ENCODE measurements at places on chromosomes 3 and 15. TPM values are rescaled to one million over a fixed set of nuclear protein-coding genes. Genes with fewer than 3 reads are reported as not detected.
A peak's percentile ranks its signal among the peaks of the same experiment; 100 is the strongest.

GRCh38 chr15:48671103-48672022 lies 25.9 kb upstream of the FBN1 start:
- no peak overlapping the region for H3K27ac ChIP-seq
- H3K4me1 ChIP-seq = no peaks in the 10 kb centered on the region
- peaks cover 2% of the 10 kb centered on the region for H3K27me3 ChIP-seq
- H3K36me3 ChIP-seq = no peaks in the 10 kb centered on the region
- no peak overlapping the region for H3K4me3 ChIP-seq

DNA sequence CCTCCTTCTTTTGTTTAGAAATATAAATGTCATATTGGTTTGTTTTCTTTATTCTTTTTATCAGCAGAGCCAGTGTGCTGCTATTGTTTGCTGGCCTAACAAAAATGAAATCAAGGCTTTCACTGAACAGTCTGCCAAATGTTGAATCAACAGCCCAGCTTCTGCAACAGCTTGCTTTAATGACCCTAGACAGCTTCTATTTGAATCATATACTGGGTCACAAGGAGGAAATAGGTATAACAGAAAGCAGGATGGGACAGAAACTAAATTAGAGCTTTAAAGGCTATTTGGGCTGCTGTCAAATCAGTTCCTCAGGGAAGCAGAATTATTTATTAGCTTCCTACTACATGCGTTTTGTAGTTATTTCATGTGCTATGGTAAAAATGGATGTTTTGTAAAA lies 12.1 kb upstream of the DNAJC13 start:
- DNase-seq = no peak
- H3K27me3 ChIP-seq = peaks cover 14% of the 10 kb centered on the region
- H3K36me3 ChIP-seq = no peaks in the 10 kb centered on the region
- H3K4me1 ChIP-seq = no peaks in the 10 kb centered on the region

- no peak overlapping the region for H3K27ac ChIP-seq
- H3K4me1 ChIP-seq = no peaks in the 10 kb centered on the region
- H3K4me3 ChIP-seq = no peak overlapping the region
- H3K27me3 ChIP-seq = no peaks in the 10 kb centered on the region
- DNase-seq = no peak
- peaks cover 9% of the 10 kb centered on the region for H3K36me3 ChIP-seq
Observed at GRCh38 chr3:11447584-11448200, 175.5 kb downstream of the ATG7 start.

- H3K27me3 ChIP-seq = peaks cover 13% of the 10 kb centered on the region
- H3K4me1 ChIP-seq = peaks cover 38% of the 10 kb centered on the region
- DNase-seq = no peak
- no peaks in the 10 kb centered on the region for H3K36me3 ChIP-seq
- no peak overlapping the region for H3K4me3 ChIP-seq
- no peak overlapping the region for H3K27ac ChIP-seq
Observed at GRCh38 chr3:39271363-39271914, 8.4 kb downstream of the CX3CR1 start.

Gene LDHAL6B
- not detected for total RNA-seq

Gene UNC13C
- not detected for total RNA-seq

- H3K36me3 ChIP-seq = peaks cover 69% of the 10 kb centered on the region
- no peak overlapping the region for H3K4me3 ChIP-seq
- no peak for DNase-seq
- H3K27me3 ChIP-seq = no peaks in the 10 kb centered on the region
Observed at GRCh38 chr15:74628199-74628598, 12.6 kb downstream of the CLK3 start.

Gene CASR
- total RNA-seq = not detected

Gene HYAL1
- 0.16 TPM for total RNA-seq

Gene KCNAB1
- 0.08 TPM for total RNA-seq

- H3K4me3 ChIP-seq = no peak overlapping the region
- H3K27me3 ChIP-seq = no peaks in the 10 kb centered on the region
- peaks cover 5% of the 10 kb centered on the region for H3K4me1 ChIP-seq
- H3K36me3 ChIP-seq = peaks cover 14% of the 10 kb centered on the region
Observed at GRCh38 chr3:42128526-42128925, 37.4 kb downstream of the TRAK1 start.

- H3K27ac ChIP-seq = no peak overlapping the region
- peaks cover 41% of the 10 kb centered on the region for H3K27me3 ChIP-seq
- no peak for DNase-seq
- H3K4me3 ChIP-seq = no peak overlapping the region
- H3K36me3 ChIP-seq = no peaks in the 10 kb centered on the region
Observed at GRCh38 chr3:155748611-155749365, 3.9 kb upstream of the PLCH1 start.

- no peaks in the 10 kb centered on the region for H3K27me3 ChIP-seq
- no peak for DNase-seq
- no peak overlapping the region for H3K4me3 ChIP-seq
- H3K4me1 ChIP-seq = no peaks in the 10 kb centered on the region
- no peak overlapping the region for H3K27ac ChIP-seq
- no peaks in the 10 kb centered on the region for H3K36me3 ChIP-seq
Observed at GRCh38 chr3:85603378-85603777, 644.6 kb downstream of the CADM2 start.

- no peak overlapping the region for H3K4me3 ChIP-seq
- no peak overlapping the region for H3K27ac ChIP-seq
- peaks cover 30% of the 10 kb centered on the region for H3K4me1 ChIP-seq
- H3K36me3 ChIP-seq = no peaks in the 10 kb centered on the region
- no peaks in the 10 kb centered on the region for H3K27me3 ChIP-seq
Observed at GRCh38 chr3:12194669-12195161, 36.0 kb upstream of the TIMP4 start.

GRCh38 chr3:135412475-135412874 lies 553.1 kb upstream of the PPP2R3A start:
- no peaks in the 10 kb centered on the region for H3K27me3 ChIP-seq
- no peaks in the 10 kb centered on the region for H3K4me1 ChIP-seq
- no peak for DNase-seq

DNA sequence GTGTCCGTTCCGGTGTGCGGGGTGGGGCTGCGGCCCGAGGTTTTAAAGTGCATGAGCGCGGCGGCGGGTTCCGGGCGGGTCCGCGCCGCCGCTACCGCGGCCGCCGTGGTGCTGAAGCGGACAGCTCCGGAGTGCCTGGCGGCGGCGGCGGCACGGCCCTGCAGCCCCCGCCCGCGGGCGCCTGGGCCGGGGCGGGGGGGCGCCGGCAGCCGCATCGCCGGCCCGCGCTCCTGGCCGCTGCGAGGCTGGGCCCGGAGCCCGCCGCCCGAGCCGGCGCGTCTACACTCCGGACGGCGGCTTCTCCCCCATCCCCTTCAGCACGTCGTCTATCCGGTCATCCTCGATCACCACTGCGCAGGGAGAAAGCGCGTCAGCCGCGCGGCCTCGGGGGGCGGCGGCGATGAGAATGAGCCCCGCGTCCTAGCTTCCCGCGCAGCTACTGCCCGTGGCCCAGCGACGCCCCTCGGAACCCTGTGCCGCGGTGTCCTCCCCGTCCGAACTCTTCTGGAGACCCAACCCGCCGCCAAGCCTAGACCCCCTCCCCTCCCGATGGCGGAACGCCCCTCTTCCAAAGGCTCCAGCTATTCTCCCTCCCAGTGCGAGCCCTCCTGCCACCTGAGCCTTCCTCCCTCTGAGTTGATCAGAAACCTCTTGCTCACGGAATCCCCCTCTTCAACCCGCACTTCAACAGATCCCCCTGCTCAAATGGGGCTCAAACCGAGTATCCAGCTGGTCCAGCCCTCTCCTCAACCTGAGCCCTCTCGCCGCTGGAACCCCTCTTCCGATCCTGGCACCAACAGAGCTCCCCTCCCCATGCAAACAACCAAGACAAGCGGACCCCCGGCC lies 1.3 kb downstream of the CAMK2N2 start:
- H3K27me3 ChIP-seq = peaks cover 29% of the 10 kb centered on the region
- peaks cover 12% of the 10 kb centered on the region for H3K36me3 ChIP-seq
- DNase-seq = peak; percentile 49

DNA sequence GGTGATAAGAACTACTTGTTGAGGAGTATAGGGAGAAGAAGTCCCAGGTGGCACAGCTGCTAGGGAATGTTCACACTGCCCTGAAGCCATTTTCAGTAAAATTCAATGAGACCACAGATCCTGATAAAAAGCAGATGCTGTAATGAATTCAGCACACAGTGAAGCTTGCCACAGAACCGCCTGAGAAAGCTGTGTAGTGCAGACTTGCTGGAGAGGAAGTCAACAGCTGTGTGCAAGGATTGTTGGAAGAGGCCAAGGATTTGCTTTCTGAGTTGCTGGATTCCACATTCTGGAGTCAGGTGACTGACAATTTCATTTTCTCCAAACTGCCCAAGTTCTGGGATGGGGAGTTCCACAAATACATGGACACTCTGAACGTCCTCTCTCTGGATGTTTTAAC lies 70.9 kb downstream of the ANP32A start:
- no peak overlapping the region for H3K4me3 ChIP-seq
- peaks cover 5% of the 10 kb centered on the region for H3K4me1 ChIP-seq
- no peak overlapping the region for H3K27ac ChIP-seq
- H3K36me3 ChIP-seq = no peaks in the 10 kb centered on the region
- H3K27me3 ChIP-seq = peaks cover 2% of the 10 kb centered on the region
- no peak for DNase-seq

DNA sequence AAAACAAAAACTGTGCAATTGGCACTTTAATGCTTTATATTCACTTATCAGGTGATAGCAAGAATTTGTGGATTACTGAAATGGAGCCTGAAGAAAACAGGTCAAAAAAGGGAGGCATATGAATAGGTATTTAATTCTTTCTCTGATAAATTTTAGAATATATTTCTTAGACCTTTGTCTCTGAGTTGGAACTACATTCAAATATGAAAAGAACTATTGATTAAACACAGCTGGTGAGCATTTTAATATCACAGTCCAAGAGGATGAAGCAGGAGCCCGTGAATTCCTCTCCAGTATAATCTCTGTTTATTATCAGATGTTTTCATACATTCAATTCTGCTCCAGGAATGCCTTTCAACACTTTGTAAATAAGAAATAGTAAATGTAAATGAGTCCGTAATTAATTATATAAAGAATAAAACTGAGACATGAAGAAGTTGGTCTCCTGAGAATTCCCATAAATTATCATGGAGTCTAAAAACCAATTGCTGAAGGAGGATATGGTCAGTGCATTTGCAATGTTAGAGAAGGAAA lies 86.3 kb upstream of the ARHGEF26 start:
- H3K4me1 ChIP-seq = no peaks in the 10 kb centered on the region
- H3K36me3 ChIP-seq = no peaks in the 10 kb centered on the region
- no peaks in the 10 kb centered on the region for H3K27me3 ChIP-seq
- DNase-seq = no peak
- H3K4me3 ChIP-seq = no peak overlapping the region
- H3K27ac ChIP-seq = no peak overlapping the region

Gene ELL3
- total RNA-seq = 3.1 TPM

GRCh38 chr3:194100856-194101390 lies 35.0 kb upstream of the HES1 start:
- H3K4me1 ChIP-seq = peaks cover 12% of the 10 kb centered on the region
- no peak overlapping the region for H3K27ac ChIP-seq
- peaks cover 31% of the 10 kb centered on the region for H3K27me3 ChIP-seq
- H3K4me3 ChIP-seq = no peak overlapping the region
- no peak for DNase-seq

Gene NR1I2
- total RNA-seq = 0.26 TPM

DNA sequence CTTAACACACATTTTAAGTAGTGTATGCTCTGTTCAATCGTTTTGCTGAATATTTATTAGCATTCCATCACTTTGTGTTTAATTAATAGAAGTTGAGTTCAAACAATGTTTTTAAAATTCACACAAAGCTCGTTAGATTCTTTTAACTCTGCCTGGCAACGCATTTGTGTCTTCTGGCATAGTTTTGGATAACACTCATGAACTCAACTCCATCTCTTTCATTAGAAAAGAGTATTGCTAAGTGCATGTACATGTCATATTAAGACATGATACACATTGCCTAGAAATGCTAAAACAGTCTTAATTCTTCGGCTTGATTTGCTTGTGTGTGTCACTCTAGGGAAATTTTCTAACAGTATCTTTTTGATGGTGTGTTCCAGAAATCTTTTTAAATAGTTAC lies 15.7 kb downstream of the TSC22D2 start:
- H3K27me3 ChIP-seq = no peaks in the 10 kb centered on the region
- H3K4me3 ChIP-seq = no peak overlapping the region
- peaks cover 2% of the 10 kb centered on the region for H3K36me3 ChIP-seq
- H3K4me1 ChIP-seq = no peaks in the 10 kb centered on the region
- DNase-seq = no peak

GRCh38 chr15:75864213-75865059 lies 21.2 kb downstream of the UBE2Q2 start:
- peaks cover 15% of the 10 kb centered on the region for H3K4me1 ChIP-seq
- H3K4me3 ChIP-seq = no peak overlapping the region
- no peak overlapping the region for H3K27ac ChIP-seq

All from activated CD8-positive, alpha-beta T cell treated with anti-CD3 and anti-CD28 coated beads, Interleukin-2, amount 10 ng/mL, durations not matched to agents 7 days and 5 days (primary cell).